Stimulated activated CD4-positive, alpha-beta T cell treated with anti-CD3 and anti-CD28 coated beads, Interleukin-12 subunit alpha, Interleukin-12 subunit beta, amount 100 ng/mL, for 24 hours (primary cell): ENCODE measurements at places on chromosomes 12 and 14.

DNA sequence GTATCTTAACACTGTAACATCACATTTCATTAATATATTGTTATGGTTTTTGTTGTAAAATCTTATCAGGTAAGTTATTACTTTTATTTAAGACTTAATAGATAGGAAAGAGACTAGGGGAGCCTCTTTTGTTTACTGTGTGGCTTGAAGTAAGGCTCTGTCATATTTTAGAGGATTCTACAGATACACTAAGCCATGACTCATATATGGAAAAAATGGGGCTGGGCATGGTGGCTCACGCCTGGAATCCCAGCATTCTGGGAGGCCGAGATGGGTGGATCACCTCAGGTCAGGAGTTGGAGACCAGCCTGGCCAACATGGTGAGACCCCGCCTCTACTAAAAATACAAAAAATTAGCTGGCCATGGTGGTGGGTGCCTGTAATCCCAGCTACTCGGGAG lies 23.6 kb upstream of the NPFF start:
- DNase-seq = no peak

GRCh38 chr12:22635812-22636211 lies 10.8 kb downstream of the ETNK1 start:
- DNase-seq = no peak

GRCh38 chr12:47705566-47706425 lies at the start of gene RPAP3:
TSS of gene RPAP3 (minus strand) at chr12:47706030. CDS start at chr12:47702840, 3,190 bp downstream.
- peak; percentile 95 for DNase-seq

DNA sequence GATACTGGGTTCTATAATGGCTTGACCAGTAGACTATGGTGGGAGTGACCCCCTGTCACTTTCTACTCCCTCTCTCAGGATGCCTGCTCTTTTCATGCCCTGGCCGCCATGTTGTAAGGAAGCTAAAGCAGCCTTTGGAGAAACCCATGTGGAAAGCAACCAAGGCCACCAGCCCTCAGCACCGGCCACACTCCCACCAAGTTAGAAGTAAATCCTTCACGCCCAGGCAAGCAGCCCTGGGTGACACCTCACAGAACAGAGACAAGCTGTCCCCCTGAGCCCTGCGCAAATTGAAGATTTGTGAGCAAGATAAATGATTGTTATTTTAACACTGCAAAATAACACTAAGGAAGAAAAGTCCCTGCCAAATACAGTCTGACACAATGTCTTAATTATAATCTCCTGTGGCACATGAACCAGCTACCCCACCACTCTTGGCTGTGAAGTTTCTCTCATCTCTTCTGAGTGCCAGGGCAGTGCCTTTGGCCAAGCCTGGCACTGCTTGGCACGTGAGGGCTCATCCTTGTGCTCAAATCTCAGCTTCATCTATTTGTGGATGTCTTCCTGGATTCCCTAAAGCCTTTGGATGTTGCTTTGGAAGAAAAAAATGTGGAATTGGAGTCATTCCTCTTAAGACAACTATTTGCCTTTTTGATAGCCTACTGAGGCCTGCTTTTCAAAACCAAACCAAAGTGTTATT lies 39.2 kb upstream of the PIWIL1 start:
- no peak for DNase-seq

DNA sequence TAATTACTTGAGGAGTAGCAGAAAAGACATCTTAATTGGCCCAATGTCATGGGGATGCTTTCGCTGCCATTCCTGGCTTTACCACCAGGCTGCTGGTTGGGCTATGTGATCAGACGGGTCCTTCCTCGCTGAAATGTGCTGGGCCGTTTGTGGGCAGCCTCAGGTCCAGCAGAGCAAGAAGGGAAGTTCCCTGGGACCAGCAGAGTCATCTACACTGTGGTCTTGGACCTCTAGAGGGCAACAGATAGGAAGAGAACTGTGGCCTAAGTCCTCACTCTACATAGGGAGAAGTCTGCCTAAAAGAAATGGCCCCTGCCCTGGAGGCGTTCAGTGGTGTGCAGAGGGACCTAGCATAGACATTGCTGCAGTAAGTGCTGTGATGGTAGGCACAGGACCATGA lies 10.9 kb downstream of the EVL start:
- no peak for DNase-seq

DNA sequence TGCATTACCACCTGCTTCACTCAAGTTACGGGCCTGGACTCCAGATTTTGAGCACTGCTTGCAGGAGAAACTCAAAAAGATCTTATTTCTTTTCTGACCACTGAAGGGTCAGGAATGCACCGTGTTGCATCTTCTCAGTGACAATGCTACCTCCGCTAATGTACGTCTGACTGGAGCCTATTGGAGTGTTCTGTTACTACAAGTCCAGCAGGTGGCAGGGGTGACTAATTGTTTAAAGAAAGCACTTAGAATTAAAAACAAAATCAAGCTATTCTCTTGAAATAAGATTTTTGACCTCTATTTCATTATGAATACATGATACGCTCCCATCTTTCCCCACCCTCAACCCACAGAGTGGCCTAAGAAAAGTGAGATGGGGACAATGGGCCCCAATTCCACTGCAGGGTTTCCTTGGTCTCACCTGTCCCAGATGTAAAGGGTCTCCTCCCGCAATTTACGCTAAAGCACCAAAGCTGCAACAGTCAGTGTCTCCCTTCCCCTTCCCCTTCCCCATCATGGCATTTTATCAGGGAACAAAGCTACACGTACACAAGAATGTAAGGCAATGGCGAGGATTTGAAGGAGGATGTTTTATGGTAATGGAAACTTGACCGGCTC lies 2.2 kb downstream of the TBPL2 start:
- no peak for DNase-seq

DNA sequence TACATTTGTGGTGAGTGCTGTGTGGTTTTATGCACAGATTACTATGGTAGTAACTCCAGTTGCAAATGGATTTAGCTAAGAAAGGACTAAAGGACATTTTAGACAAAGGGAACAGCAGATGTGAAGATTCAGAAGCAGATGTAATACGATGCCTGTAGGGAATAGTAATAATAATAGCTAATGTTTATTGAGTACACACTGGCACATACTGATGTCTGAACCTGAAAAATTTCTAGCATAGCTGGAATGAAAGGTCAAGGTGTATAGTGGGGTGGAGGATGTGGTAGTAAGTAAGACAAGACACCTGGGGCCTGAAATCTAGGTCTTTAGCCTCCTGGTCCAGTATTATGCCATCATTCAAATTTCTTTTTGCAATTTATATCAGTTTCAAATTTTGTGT lies 54.3 kb upstream of the LRTM2 start:
- no peak for DNase-seq

GRCh38 chr14:100345711-100346110 lies 22.6 kb downstream of the SLC25A47 start:
- DNase-seq = no peak

- DNase-seq = peak; percentile 69
These were observed 8.1 kb downstream of the LRRC43 start for GRCh38 chr12:122190842-122191668.

GRCh38 chr14:63745858-63746425 lies 18.1 kb upstream of the SGPP1 start:
- no peak for DNase-seq

DNA sequence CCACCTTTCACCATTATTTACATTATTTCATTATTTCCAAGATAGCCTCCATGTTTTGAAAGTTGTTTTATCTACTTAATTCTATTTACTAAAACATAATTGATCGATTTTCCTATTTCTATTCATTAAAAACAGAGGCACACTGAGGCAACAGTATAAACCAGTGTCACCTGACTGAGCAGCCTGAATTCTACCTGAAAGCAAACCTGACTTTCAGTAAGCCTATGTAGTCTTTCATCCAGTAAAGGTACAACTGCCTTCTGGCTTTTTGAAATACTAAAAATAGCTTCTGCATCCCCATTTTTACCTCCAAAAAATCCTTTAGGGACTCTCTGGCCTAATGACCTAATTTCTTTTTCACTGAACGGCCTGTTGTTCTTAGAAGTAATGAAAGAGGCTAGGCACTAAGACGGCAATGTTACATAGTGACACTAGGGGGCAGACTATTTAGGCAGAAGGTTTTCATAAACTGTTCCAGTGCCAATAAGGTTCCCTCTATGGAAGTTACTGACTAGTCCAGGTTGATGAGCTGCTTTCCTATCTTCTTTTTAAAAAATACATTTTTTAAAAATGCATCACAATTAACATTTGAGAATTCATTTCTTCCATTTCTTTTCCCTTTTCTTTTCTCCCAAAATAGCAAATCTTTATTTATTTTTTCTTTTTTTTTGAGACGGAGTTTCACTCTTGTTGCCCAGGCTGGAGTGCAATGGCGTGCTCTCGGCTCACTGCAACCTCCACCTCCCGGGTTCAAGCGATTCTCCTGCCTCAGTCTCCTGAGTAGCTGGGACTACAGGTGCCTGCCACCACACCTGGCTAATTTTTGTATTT lies 17.5 kb downstream of the ANAPC5 start:
- no peak for DNase-seq

GRCh38 chr12:13697973-13698372 lies 283.4 kb downstream of the GRIN2B start:
- DNase-seq = no peak

- no peak for DNase-seq
These were observed 162.5 kb upstream of the NOS1 start for GRCh38 chr12:117523971-117524370.

GRCh38 chr12:71746974-71747611 lies 7.6 kb upstream of the RAB21 start:
- peak; percentile 21 for DNase-seq

- DNase-seq = no peak
These were observed 112.1 kb downstream of the DICER1 start for GRCh38 chr14:95045106-95045701.

- DNase-seq = no peak
These were observed 783 bp upstream of the TUBA1B start for GRCh38 chr12:49131894-49132461.

GRCh38 chr14:68955164-68955850 lies 23.8 kb downstream of the ACTN1 start:
- no peak for DNase-seq

- DNase-seq = no peak
These were observed 18.0 kb downstream of the PUS7L start for GRCh38 chr12:43740511-43741100.

GRCh38 chr14:102493585-102493984 lies 16.0 kb downstream of the ANKRD9 start:
- DNase-seq = no peak

DNA sequence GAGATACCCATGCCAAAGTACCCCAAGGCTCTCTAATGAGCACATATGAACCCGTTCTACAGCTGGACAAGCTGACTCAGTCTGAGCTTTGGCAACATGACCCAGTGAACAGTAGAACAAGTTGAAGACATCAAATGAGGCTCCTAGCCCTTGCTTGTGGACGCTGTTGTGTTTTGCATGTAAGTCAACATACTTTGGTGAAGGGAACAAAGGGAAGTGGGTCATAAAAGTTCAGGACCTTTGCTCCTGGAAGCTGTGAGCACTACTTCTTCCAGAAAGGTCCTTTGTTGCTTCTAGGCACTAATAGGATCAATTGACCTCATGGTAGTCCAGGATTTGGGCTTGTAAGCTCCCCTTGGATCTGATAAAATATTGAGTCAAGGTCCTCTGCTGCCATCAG lies 613.5 kb upstream of the TBX3 start:
- DNase-seq = no peak

DNA sequence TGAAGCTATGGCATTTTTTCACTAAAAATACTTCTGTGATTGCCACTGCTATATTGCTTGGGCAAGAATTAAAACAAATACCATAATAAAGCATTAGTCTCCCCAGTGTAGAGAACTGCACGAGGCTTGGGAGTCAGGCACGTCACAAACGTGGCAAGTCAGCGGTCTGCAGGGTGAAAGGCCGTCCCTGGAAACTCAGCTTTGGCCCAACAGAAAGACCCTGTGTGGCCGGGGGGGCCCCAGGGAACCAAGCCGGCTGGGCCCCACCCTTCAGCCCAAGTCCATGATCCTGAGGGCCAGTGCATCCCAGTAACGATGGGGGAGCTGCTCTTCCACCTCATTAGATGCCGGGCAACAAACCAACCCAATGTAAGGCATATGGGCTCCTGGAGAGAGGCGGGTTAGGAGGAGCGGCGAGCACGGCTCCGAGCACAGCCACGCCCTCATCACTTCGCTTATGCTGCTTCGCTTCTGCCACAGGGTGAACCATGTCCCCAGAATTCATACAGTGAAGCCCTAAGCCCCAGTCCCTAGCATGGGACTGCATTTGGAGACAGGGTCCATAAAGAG lies 50.9 kb upstream of the GPR68 start:
- DNase-seq = no peak

GRCh38 chr12:31201382-31201781 lies 124.6 kb downstream of the SINHCAF start:
- DNase-seq = no peak

- DNase-seq = no peak
These were observed 305.4 kb downstream of the BMP4 start for GRCh38 chr14:53651096-53651740.

DNA sequence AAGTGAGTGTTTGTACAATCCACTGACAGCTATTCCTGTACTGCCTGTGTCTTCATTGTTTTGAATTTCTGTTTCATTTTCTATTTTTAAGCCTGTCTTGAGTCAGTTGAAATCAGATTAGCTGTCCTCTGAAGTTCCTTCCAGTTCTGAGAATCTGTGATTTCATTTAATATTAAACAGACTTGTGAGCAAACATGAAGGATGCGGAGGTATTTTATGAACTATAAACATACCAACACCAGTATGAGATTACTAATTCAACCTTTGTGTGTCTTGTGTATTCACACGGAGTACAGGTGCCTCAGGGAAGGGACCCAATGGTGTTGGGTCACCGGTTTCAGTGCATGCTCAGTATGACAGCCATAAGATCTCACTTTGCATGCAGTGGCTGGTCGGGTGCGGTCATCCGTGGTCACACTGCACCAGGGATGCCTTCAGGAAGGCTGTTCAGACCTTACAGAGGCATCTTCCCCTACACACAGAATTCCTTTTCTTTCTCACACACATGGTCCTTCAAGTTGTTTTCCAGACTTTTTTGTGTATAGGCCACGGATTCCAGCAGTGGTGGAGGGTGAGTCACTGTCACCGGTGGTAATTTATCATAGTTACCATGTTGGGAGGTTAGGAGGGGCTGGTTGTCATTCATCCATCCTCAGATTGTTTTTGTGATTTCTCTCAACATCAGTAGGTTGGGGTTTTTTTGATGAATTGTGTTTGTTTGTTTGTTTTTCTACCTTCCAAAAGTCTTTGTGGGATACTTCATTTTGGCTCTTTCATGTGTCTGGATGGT lies 103.0 kb upstream of the SFSWAP start:
- DNase-seq = no peak

GRCh38 chr12:101051901-101052550 lies 158.0 kb downstream of the SLC5A8 start:
- DNase-seq = no peak

GRCh38 chr12:46430340-46430948 lies 57.9 kb upstream of the SLC38A2 start:
- DNase-seq = no peak

- DNase-seq = no peak
These were observed 30.0 kb upstream of the DUSP6 start for GRCh38 chr12:89382328-89382727.

- no peak for DNase-seq
These were observed 140.0 kb upstream of the TMCC3 start for GRCh38 chr12:94790370-94790769.
